ENCODE measurements at places on chromosomes 5 and 9.
A peak's percentile ranks its signal among the peaks of the same experiment; 100 is the strongest.

DNA sequence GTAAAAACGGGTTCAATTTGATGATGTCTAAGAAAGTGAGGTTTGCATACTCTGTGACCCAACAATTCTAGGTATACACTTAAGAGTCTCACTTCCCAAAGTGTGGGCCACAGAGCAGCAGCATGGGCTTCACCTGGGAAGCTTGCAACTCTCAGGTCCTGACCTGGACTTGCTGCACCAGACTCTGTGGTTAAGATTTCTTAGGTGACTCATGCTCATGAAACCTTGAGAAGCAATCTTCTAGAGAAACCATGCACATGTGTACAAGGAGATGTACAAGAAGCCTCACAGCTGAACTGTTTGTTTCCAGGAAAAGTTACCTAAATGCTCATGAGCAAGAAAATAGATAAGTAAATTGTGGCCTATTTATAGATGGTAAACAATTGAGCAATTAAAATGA, 30.0 kb downstream of the DNAJC21 start:
- peak; percentile 15 for DNase-seq

GRCh38 chr5:6666762-6667161, 33.5 kb downstream of the SRD5A1 start:
- DNase-seq, result no peak

DNA sequence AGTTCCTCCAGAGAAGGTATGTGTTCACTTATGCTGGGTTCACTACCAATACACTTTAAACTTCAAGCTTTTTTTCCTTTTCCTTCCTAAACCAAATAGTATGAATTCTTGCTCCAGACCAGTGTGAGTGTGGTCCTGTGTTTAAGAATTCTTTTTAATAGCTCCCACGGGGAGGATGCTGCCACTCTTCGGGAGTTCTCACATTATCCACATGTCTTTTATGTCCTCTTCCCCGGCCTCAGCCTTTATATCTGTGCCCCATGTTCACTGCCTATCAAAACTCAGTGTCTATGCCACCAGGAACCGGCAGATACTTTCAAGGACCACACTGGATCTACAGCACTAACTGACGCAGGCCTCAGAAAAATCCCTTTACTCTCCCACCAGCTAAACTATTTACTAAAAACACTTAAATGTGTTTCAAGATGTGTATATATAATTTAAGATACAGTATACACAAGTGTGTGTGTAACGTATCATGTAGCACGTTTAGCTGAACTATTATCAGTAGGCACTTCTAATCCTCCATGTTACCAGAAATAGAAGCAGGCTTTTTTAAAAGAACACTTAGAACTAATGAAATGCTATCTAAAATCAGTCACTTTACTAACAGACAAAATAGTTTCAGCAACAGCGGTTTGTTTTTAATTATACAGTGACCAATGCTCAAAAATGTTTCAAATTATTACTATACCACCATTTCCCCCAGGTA, 88.0 kb downstream of the PLPP1 start:
- peak; percentile 27 for DNase-seq

DNA sequence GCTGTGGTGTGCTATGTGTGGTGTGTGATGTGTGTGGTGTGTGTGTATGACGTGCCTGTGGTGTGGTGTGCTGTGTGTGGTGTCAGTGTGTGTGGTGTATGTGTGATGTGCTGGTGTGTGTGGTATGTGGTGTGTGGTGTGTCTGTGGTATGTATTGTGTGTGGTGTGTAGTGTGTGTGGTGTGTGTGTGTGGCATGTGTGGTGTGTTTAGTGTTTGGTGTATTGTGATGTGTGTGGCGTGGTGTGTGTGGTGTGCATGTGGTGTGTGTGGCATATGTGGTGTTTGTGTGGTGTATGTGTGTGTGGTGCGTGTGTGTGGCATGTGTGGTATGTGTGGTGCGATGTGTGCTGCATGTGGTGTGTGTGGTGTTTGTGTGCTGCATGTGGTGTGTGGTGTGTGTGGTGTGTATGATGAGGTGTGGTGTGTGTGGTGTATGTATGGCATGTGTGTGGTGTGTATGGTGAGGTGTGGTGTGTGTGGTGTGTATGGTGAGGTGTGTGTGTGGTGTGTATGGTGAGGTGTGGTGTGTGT, 18.3 kb upstream of the RNU6ATAC start:
- no peak for DNase-seq

GRCh38 chr5:156119692-156120091, 207.3 kb upstream of the SGCD start:
- DNase-seq, result no peak

GRCh38 chr9:6450641-6451375, 37.8 kb downstream of the UHRF2 start:
- DNase-seq, result no peak

DNA sequence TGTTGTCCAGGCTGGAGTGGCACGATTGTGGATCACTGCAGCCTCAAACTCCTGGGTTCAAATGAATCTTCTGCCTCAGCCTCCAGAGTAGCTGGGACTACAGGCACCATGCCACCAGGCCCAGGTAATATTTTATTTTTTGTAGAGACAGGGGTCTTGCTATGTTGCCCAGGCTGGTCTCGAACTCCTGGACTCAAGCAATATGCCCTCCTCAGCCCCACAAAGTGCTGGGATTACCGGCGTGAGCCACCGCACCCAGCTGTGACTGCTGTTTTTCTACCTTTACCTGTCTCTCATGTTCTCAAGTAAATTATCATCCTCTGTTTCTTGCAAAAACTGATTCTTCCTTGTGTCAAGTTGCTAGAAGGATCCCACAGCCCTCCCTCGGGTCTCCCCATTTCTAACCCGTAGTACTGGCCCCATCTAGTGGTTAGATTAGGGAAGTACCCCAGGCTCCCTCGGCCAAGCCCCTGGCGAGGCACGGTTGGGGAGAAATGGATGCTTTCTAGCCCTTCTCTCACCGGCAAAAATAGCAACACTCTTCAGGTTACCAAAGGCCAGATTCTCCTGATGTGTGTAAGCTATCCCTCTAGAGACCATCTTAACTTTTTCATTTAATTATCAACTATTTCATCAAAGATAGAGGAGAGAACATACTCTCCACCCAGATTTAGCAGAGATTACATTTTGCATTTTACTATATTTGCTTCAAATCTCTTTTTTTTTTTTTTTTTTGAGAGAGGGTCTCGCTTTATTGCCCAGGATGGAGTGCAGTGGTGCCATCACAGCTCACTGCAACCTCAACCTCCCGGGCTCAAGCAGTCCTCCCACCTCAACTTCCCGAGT, 19.2 kb upstream of the TOR1B start:
- peak; percentile 67 for DNase-seq

- DNase-seq, result no peak
Observed at GRCh38 chr5:96569332-96569731, 92.8 kb upstream of the CAST start.

- no peak for DNase-seq
Observed at GRCh38 chr5:141570655-141571054, 48.1 kb downstream of the DIAPH1 start.

GRCh38 chr5:56233230-56233629, at the start of gene ANKRD55:
ANKRD55 (minus strand) TSS chr5:56233330; CDS start chr5:56232913, 417 bp downstream.
- peak; percentile 10 for DNase-seq

GRCh38 chr5:175246242-175246888, 197.6 kb downstream of the DRD1 start:
- peak; percentile 99 for DNase-seq

GRCh38 chr9:34035656-34036055, 13.0 kb downstream of the UBAP2 start:
- DNase-seq, result peak; percentile 17
